ENCODE measurements at places on chromosomes 16 and 17. TPM values are rescaled to one million over a fixed set of nuclear protein-coding genes. Genes with fewer than 3 reads are reported as not detected.

Gene BCL6B
- total RNA-seq = 0.95 TPM

- no peak for DNase-seq
- H3K27ac ChIP-seq = no peak overlapping the region
- H3K4me3 ChIP-seq = no peak overlapping the region
- no peaks in the 10 kb centered on the region for H3K4me1 ChIP-seq
- H3K27me3 ChIP-seq = no peaks in the 10 kb centered on the region
These were observed 274.2 kb upstream of the MYOCD start for GRCh38 chr17:12391468-12391867.

GRCh38 chr16:69201787-69202186, 14.8 kb downstream of the SNTB2 start:
- peaks cover 30% of the 10 kb centered on the region for H3K4me1 ChIP-seq
- no peaks in the 10 kb centered on the region for H3K27me3 ChIP-seq
- H3K4me3 ChIP-seq = no peak overlapping the region
- H3K27ac ChIP-seq = no peak overlapping the region
- DNase-seq = no peak

DNA sequence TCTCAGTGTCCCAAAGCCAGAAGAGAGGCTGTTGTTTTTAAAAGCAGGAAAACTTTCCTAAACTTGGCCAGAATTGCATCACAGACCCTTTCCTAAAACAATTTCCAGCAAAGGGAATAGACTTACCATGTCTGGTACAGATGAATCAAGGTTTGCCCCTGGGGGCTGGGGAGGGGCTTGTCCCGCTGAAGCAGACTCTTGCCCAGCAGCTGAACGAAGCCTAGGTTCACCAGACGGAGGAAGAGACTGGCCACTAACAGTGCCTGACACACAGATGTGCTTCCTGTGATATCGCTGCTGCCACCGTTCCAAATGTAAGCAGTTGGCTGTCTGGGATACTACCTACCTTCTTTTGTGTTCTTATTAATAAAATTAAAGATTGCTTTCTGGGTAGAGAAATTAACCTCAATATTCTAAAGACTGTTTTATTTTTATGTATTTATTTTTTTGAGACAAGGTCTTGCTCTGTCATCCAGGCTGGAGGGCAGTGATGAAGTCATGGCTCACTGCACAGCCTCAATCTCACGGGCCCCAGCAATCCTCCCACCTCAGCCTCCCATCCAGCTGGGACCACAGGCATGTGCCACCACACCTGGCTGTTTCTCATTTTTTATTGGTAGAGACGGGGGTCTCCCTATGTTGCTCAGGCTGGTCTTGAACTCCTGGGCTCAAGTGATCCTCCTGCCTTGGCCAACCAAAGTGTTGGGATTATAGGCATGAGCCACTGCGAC, 13.5 kb downstream of the PRCD start:
- no peak overlapping the region for H3K4me3 ChIP-seq
- peaks cover 12% of the 10 kb centered on the region for H3K4me1 ChIP-seq
- H3K27ac ChIP-seq = no peak overlapping the region
- H3K36me3 ChIP-seq = no peaks in the 10 kb centered on the region

- no peak overlapping the region for H3K4me3 ChIP-seq
- peaks cover 35% of the 10 kb centered on the region for H3K4me1 ChIP-seq
- H3K27ac ChIP-seq = no peak overlapping the region
- H3K36me3 ChIP-seq = no peaks in the 10 kb centered on the region
These were observed 8.3 kb downstream of the ABCC3 start for GRCh38 chr17:50642722-50643656.

GRCh38 chr17:80918731-80919130, 72.9 kb upstream of the CHMP6 start:
- H3K27me3 ChIP-seq = no peaks in the 10 kb centered on the region
- peak overlapping the region; percentile 28 for H3K27ac ChIP-seq
- peaks cover 21% of the 10 kb centered on the region for H3K4me1 ChIP-seq
- no peak for DNase-seq

GRCh38 chr17:82378741-82379021, 7.1 kb downstream of the UTS2R start:
- peaks cover 30% of the 10 kb centered on the region for H3K4me1 ChIP-seq
- H3K27me3 ChIP-seq = peaks cover 6% of the 10 kb centered on the region
- no peaks in the 10 kb centered on the region for H3K36me3 ChIP-seq
- H3K27ac ChIP-seq = no peak overlapping the region
- no peak overlapping the region for H3K4me3 ChIP-seq
- DNase-seq = no peak

GRCh38 chr16:17215306-17215705, 255.5 kb downstream of the XYLT1 start:
- DNase-seq = no peak
- no peaks in the 10 kb centered on the region for H3K4me1 ChIP-seq
- H3K27me3 ChIP-seq = no peaks in the 10 kb centered on the region
- H3K4me3 ChIP-seq = no peak overlapping the region
- no peaks in the 10 kb centered on the region for H3K36me3 ChIP-seq
- H3K27ac ChIP-seq = no peak overlapping the region

DNA sequence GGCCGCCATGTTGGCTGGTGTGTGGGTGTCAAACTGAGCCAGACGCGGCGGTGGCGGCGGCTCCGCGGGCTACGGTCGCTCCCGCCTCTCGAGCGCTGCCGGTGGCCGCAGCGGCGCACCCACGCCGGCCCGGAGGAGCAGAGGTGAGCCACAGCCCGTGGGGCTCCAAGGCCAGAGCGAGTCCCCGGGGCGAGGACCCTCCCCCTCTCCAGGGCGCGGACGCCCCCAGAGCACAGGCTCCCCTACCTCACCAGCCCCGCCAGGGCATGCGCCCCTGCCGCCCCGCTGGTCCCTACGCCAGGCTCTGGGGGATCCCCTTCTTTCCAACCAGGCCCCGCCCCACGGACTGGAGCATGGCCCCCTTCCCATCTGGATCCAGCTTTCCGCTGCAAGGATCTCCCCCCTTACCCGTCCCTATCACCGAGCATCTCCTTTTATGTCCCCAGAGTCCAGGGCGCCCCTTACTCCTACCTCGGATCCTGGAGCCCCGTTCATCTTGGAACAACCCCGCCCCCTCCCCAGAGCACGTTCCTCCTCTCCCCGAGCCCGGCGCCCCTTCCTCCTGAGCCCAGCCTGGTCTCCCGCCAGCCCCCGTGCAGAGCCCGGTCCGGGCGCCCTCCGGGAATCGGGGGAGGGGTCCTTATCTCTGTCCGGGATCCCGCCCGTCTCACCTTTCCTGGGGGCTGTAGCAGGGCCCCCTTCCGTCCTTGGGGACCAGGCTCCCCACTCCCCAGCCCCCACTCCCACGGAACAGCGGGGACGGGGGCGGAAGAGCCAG, 412 bp downstream of the EPN2 start:
- H3K27me3 ChIP-seq = no peaks in the 10 kb centered on the region
- peak overlapping the region; percentile 63 for H3K27ac ChIP-seq
- peaks cover 18% of the 10 kb centered on the region for H3K4me1 ChIP-seq
- peak overlapping the region; percentile 83 for H3K4me3 ChIP-seq
- H3K36me3 ChIP-seq = no peaks in the 10 kb centered on the region

Gene HYDIN
- 5.4 TPM for total RNA-seq

Gene TMIGD1
- total RNA-seq = not detected

Gene TSNAXIP1
- total RNA-seq = 4.1 TPM

DNA sequence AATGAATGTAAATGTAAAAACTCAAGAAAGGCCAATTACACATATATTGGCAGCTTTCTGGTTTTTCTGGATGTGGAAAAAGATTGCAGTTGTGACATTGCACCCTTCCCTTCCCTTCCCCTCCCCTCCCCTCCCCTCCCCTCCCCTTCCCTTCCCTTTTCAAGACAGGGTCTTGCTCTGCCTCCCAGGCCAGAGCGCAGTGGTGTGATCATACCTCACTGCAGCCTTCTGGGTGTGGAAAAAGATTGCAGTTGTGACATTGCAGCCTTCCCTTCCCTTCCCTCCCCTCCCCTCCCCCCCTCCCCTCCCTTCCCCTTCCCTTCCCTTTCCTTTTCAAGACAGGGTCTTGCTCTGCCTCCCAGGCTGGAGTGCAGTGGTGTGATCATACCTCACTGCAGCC, 41.7 kb downstream of the PIK3R5 start:
- H3K4me1 ChIP-seq = no peaks in the 10 kb centered on the region
- H3K27ac ChIP-seq = no peak overlapping the region
- no peaks in the 10 kb centered on the region for H3K27me3 ChIP-seq
- DNase-seq = no peak
- H3K36me3 ChIP-seq = no peaks in the 10 kb centered on the region

Gene C16orf74
- total RNA-seq = not detected

- no peak overlapping the region for H3K27ac ChIP-seq
- H3K4me1 ChIP-seq = peaks cover 8% of the 10 kb centered on the region
- H3K27me3 ChIP-seq = no peaks in the 10 kb centered on the region
- peaks cover 14% of the 10 kb centered on the region for H3K36me3 ChIP-seq
- no peak overlapping the region for H3K4me3 ChIP-seq
These were observed 26.2 kb downstream of the VMP1 start for GRCh38 chr17:59733697-59734096.

DNA sequence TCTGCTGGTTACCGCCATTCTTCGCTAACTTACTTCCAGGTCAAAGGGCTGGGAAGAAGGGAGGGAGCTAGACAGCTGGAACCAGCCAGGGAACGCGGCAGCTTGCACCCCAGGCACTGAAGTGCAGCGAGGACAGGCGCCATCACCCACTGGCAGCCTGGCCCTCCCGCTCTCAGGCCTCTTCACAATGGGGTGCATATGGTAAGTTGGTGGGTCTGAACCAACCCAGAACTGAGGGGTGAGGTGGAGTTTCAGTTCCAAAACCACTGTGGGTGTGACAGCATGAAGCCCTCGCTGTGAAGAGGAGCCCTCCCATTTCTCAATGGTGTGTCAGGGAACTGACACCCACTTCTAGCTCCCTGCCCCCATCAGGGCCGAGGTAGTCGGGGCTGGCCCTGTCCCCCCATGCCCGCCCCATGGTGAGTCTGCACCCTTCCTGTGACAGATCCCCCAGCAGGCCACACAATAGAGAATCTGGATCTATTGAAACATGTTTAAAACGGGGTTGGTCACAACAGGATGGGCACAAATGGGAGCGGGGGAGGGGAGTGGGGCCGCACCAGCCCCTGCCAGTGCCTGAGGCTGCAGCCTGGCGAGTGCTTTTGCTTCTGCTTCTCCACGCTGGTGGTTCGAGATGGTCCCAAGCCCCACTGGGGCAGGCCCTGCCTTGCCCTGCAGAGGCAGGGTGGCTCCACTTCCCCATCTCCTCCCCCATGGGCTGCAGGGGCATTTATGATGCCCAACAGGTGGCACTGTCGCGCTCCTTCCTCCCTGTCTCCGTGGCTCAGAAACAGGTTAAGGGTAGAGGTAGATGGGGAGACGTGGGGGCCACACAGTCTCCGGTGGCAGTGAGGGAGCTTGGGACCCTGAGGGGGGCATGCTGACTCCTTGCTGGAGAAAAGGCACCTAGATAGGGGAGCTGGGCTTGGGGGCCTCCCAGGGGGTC, 2.3 kb downstream of the LIMD2 start:
- H3K27me3 ChIP-seq = no peaks in the 10 kb centered on the region
- H3K4me1 ChIP-seq = peaks cover 24% of the 10 kb centered on the region
- peak overlapping the region; percentile 38 for H3K27ac ChIP-seq
- DNase-seq = no peak

DNA sequence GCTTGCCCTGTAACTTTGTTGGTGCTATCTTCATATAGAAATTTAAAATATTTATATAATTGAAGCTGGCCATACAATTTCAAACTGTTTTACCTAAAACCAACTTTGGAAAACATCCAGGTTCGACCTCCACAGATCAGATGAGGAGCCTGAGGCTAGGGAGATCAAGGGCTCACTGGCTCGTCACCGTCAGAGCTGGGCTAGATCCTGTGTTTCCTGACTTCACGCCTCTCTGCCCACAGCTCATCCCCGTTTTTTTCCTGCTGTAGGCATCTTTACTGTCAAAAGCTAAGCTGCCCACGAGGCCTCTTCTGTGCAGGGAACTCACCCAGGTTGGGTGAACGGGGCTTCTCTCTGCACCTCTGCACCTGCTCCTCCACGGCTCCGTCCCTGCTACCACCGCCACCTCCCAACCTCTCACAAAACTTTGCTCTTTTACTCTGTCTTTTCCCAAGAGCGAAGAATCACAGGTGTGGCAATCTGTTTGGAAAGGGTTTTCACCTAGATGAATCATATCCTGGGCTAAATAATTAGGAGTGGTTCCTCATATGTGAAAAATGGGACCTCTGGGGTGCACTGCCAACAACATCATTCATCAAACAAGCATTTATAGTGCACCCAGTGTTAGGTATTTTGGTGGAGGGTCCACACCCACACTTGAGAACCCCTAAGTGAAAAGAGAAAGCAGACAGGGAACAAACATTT, 24.8 kb upstream of the KDM6B start:
- H3K27ac ChIP-seq = no peak overlapping the region
- no peaks in the 10 kb centered on the region for H3K36me3 ChIP-seq
- no peaks in the 10 kb centered on the region for H3K4me1 ChIP-seq
- H3K4me3 ChIP-seq = no peak overlapping the region
- no peak for DNase-seq
- H3K27me3 ChIP-seq = no peaks in the 10 kb centered on the region

DNA sequence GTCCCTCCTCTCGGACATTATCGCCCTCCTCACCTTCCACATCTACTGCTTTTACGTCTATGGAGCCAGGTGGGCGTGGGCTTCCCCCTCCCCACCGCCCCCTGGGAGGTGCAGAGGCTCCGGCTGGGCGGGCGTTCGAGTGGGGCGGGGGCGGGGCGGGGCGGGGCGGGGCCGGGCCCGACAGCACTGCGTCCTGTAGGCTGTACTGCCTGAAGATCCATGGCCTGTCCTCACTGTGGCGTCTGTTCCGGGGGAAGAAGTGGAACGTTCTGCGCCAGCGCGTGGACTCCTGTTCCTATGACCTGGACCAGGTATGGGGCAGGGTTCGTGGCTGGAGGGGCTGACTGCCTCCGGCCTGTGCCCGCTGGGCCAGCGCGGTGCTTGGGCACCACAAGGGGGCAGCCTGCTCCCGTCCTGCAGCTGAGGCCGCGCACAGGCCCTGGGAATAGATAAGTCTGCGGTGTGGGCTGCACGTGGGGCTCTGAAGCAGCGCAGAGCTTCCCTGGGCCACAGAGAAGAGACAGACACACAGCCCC, 9.2 kb downstream of the PIGQ start:
- no peak overlapping the region for H3K27ac ChIP-seq
- H3K4me1 ChIP-seq = no peaks in the 10 kb centered on the region
- H3K36me3 ChIP-seq = no peaks in the 10 kb centered on the region
- no peak for DNase-seq

Gene CCL5
- 6.2 TPM for total RNA-seq

Gene TNRC6C
- total RNA-seq = 27.8 TPM

DNA sequence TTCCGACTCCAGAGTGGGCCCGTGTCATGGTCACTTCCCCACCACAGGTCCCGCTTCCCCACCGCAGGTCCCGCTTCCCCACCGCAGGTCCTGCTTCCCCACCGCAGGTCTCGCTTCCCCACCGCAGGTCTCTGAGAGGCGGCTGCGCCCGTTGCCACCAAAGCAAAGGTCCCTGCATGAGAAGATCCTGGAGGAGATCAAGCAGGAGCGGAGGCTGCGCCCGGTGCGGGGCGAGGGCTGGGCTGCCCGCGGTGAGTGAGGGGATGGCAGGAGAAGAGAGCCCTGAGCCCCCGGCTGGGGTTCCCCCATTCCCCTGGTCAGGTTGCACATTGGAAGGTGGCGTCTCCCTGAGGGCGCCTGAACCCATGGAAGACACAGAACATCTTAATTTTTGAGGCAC, 17.4 kb upstream of the TCF25 start:
- no peak for DNase-seq
- no peaks in the 10 kb centered on the region for H3K4me1 ChIP-seq
- H3K27me3 ChIP-seq = no peaks in the 10 kb centered on the region
- H3K27ac ChIP-seq = no peak overlapping the region
- no peak overlapping the region for H3K4me3 ChIP-seq
